ENCODE measurements at places on chromosomes 7 and 10.

- no peak for DNase-seq
Observed at GRCh38 chr7:50531401-50531911, 33.7 kb downstream of the DDC start.

DNA sequence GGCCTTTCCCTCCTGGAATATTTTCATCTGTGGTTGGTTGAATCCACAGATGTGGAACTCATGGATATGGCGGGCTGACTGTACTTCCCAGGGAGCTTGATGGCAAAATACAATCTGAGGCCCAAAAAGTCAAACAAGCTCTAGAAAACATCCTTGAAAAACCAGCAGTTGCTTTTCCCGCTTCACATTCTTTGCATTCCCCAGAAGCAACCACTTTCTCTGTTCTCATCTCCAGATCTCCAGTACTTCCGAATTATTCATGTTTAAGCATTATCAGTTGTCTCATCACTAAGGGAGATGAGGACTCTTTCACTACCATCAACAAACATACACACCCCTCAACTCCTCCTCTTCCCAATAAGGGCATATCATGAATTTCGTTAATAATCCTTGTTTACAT, 55.3 kb downstream of the KIF5B start:
- no peak for DNase-seq

DNA sequence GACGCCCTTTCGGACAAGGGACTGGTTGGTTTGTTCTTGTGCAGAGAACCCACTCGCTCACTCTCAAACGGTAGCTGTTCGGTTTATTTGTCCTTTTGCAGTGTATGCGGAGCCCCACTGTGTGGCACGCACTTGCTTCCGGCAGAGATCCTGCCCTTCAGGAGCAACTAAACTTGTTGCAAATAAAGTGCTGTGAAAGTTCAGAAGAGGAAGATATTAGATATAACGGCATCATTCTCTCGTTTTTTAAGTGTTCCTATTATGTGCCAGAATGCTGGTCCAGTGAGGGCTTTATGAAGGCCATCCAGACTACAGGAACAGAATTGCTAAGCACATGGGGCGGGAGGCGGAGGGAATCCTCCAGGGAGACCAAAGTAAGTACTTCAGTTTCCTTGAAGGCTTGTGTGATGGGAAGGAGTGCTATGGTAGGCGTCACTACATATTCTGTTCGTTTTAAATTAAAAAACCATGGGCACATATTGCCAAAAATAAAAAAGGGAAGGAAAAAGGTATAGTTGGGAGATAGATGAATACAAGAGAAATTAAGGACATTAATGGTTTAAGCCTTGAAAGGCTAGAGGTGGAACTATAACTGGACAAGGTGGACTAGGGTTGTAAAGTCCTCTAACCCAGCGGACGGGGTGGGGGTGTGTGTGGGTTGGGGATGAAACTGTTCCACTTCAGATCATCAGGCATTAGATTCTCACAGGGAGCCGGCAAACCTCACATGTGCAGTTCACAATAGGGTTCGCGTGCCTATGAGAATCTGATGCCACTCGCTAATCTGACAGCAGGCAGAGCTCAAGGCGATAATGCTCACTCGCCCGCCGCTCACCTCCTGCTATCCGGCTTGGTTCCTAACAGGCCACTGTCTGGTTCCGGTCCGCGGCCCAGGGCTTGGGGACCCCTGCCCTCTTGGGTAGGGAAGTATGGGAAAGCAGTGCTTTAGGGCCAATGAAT, 704 bp upstream of the ERLIN1 start:
- DNase-seq, result no peak

DNA sequence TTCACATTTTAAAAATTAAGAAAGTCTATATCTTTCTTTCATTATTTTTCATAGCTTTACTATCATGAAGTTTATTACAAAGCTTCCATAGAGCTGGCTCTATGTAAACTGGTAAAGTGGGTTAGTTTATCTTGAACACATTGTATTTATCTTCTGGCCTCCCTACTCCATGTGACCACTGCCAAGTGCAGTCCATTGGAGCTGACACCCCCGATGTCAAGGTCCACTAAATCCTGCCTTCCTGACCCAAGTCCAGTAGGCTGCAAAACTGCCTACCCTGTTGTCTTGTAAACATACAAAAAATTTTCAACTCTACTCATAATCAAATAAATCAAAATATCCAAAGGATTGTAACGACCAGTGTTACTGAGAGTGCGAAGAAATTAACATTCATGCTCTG, 10.2 kb downstream of the DNAJC12 start:
- DNase-seq, result no peak

DNA sequence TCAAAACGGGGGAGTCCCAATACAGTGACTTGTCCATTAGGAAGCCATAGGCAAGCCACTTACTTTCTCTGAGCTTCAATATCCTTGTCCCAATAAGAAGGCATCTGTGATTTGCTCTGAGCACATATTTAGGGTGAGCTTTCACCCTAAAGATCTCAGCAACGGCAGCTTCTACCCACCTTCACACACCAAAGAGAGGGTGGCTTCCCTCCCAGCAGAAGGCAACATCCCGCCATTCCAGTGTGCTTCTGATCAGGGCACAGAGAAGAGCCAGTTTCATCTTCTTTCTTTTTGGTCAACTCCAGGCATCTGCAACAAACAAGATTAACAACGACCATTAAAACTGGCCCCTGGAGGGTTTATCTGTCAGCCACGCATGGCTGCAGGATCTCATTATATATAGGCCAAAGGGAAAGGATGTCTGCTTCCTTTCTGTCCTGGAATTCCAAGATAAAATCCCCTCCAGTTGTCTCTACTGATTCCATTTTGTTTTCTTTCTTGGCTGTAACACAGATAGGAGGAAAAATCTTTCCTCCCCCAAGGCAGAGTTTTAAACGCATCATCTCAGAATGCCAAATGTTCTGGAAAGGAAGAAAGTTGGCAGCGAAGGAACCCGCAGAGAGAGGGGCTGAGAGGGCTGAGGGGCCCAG, 491 bp upstream of the SH2D4B start:
- no peak for DNase-seq

DNA sequence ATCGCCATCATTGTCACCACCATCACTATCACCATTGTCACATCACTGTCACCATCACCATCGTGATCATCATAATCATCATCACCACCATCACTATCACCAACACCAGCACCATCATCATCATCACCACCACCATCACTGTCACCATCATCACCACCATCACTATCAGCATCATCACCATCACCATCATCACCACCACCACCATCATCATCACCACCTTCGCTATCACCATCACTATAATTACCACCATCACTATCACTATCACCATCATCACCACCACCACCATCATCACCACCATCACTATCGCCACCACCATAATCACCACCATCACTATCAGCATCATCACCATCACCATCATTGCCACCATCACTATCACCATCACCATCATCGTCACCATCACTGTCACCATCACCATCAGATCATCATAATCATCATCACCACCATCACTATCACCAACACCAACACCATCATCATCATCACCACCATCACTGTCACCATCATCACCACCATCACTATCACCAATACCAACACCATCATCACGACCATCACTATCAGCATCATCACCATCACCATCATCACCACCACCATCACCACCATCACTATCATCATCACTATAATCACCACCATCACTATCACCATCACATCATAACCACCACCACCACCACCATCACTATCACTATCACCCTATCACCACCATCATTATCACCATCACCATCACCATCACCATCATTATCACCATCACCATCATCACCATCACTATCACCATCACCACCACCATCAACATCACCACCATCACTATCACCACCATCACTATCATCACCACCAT, 6.0 kb upstream of the GNA12 start:
- DNase-seq, result no peak

All from stimulated activated CD4-positive, alpha-beta T cell treated with anti-CD3 and anti-CD28 coated beads, Interleukin-1b, Interleukin-23, amount 100 ng/mL, for 1 hour (primary cell).